ENCODE measurements at places on chromosomes 11 and 22.

DNA sequence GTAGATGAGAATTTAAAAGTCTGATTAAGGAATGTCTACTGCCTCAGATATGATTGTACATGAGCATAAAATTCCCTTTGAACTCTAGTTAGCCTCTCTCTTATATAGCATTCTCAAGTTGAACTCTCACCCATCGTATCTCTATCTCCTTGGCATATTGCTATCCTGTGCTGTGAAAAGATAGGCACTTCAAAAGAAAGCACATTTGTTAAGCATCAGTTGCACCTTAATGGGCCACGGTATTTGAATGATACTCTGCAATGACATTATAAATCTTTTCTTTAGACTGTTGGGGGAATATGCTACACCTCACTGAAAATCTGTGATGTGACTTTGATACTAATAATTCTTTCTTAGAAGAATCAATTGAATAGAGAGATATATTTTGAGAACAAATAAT is 570.7 kb downstream of the JRKL start:
- DNase-seq = no peak

DNA sequence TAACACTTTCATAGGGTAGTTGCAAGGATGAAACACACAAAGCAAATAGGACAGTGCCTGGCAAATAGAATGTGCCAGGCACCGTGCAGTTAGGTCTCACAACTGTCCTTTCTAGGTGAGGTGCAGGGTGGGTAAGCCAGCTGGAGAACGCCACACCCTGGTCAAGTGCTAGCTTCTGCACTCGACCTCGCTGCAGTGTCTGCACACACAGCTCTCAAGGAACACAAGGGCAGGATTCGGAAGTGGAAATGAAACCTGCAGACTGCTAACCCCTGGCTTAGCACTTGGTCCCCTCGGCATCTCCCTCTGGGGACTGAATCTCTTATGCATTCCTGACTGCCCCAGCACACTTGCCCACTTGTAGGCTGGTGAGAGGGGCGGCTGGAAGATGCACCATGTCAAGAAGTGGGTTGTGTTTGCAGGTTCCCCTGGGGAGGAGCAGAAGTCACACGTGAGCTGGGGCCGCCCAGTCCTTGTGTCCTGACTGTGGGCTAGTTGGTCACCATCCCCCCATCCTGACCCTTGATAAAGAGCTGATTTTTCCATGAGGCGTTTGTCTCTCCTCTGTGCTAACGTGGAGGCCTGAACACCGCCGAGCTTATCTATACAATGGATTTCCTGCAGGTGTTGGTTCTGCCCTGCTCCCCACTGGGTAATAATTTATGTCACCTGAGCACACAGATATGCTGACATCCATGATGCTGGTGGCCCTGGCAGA is 89.0 kb downstream of the MICAL2 start:
- DNase-seq = no peak

DNA sequence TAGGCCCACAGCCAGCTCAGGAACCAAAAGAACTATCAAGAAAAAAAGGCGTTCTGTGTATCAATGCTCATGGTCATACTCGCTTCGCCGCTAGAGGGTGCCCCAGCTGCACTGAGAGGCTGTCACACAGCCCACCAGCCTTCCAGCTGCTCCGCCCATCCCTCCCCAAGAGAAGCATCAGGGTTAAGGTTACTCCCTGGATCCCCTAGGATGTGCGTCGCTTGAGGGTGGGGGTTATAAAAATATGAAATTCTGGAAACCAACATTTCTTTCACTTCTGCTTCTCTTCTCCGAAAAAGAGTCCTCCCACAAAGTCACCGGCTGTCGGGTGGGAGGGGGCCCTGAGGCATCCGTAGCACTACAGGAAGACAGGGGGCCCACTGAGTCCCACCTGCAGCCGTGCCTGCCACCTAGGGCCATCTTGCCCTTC is 1.7 kb downstream of the CBX6 start:
- no peak for DNase-seq

DNA sequence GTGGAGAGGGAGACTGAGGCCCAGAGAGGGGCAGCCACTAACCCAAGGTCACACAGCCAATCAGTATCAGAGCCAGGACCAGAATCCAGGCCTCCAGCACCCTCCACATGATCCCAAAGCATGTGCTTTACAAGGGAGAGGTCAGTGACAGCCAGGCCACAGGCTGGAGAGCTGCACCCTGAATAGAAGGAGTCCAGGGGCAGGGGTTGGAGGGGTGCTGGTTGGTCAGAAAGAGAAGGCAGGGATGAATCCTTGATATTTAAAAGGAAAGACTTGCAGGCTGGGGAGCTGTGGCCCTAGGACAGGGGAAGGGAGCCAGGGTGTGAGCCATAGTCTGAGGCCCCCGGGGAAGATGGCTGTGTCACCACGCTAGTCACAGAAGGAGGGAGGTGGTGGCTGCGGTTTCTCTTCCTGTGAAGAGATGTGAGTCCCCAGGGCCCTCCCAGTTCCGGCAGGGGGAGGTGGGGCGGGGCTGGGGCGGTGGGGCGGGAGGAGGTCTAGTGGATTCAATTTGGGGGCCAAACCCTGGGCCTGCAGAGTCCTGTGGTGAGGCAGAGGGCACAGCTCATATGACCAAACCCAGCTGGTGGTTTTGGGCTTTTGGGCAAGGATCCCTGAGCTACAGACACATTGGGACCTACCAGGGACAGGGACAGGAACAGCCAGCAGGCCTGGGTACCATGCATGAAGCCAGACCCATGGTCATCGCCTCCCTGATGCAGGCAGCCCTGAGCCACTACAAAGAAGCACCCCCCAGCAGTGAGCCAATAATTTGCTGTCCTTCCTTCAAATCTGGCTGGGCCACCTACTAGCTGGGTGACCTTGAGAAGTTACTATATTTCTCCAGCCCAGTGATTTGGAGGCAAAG is 14.0 kb downstream of the RAC2 start:
- DNase-seq = no peak
